ENCODE measurements at places on chromosomes 13 and 19.

- H3K36me3 ChIP-seq, result no peaks in the 10 kb centered on the region
- no peaks in the 10 kb centered on the region for H3K4me1 ChIP-seq
- H3K27me3 ChIP-seq, result no peaks in the 10 kb centered on the region
Measured at GRCh38 chr13:108669381-108669780, 40.0 kb downstream of the MYO16 start.

DNA sequence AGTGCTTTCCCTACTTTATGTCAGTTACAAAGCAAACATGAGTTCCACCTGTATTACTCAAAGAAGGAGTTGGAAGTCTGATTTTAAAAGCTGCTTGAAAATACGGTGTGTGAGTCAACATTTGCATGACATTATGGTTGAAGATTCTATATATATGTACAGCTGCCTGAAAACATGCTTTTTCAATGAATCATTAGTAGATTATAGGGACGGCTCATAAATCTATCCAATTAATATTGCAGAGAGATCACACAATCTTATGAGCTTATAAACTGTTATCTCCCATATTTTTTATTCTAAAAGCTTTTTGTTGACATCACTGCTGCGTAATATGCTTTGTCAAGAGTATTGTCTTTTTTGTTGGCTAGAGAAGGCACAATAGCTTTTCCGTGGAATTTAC is 873.8 kb downstream of the SLITRK6 start:
- H3K27ac ChIP-seq, result no peak overlapping the region
- no peaks in the 10 kb centered on the region for H3K4me1 ChIP-seq
- no peak for DNase-seq
- no peaks in the 10 kb centered on the region for H3K36me3 ChIP-seq
- H3K4me3 ChIP-seq, result no peak overlapping the region

- H3K27me3 ChIP-seq, result peaks cover 24% of the 10 kb centered on the region
- no peak overlapping the region for H3K4me3 ChIP-seq
- no peaks in the 10 kb centered on the region for H3K36me3 ChIP-seq
Measured at GRCh38 chr13:97057176-97057575, 62.9 kb upstream of the OXGR1 start.

DNA sequence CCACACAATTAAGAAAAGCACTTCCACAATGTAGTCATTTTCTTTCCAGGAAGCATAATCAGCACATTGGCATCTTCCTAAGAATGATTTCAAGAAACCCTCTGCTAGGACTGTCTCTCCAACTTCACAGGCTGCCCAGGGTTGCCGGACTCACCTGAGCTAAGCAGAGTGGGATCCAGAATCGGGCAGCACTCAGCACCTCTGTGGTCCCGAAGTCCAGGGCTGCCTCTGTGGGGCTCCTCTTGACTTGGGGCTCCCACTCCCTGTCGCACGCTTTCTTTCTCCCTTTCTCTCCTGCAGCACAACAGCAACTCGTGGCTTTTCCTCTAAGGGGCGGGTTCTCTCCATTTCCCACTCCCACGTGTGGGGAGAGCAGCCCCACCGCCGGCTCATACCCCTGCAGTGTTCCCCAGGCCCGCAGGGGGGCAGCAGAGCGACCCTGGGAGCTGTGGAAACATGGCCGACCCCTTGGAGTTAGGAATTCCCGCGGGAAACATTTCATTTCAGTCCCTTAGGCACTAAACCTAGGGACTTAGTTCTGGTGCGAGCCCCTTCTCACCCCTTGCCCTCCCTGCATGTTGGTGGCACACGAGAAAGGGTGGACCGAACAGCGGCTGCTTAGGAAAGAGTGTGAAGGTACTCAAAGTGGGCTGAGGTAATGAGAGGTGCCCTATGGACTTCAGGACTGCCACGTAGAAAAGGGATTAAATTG is at the start of gene TMEM272:
Gene TMEM272 (minus strand): TSS at position 316 of the 712 bp plus-strand sequence. CDS start 6,647 bp downstream, outside the sequence.
- peak within 1 kb of the TSS; percentile 60 for H3K4me3 ChIP-seq
- H3K4me1 ChIP-seq, result peaks cover 12% of the 10 kb centered on the region
- H3K27me3 ChIP-seq, result peaks cover 4% of the 10 kb centered on the region
- no peaks in the 10 kb centered on the region for H3K36me3 ChIP-seq
- peak; percentile 70 for DNase-seq
- no peak within 1 kb of the TSS for H3K27ac ChIP-seq

- no peak overlapping the region for H3K4me3 ChIP-seq
- no peak for DNase-seq
- peaks cover 39% of the 10 kb centered on the region for H3K4me1 ChIP-seq
- H3K36me3 ChIP-seq, result peaks cover 52% of the 10 kb centered on the region
- H3K27ac ChIP-seq, result no peak overlapping the region
- no peaks in the 10 kb centered on the region for H3K27me3 ChIP-seq
Measured at GRCh38 chr19:57807541-57807940, 7.2 kb downstream of the ZNF552 start.

GRCh38 chr13:23673354-23673753 is 103.1 kb downstream of the TNFRSF19 start:
- no peak overlapping the region for H3K4me3 ChIP-seq
- no peaks in the 10 kb centered on the region for H3K36me3 ChIP-seq
- H3K27me3 ChIP-seq, result peaks cover 11% of the 10 kb centered on the region
- no peaks in the 10 kb centered on the region for H3K4me1 ChIP-seq
- no peak for DNase-seq

- H3K27me3 ChIP-seq, result no peaks in the 10 kb centered on the region
- H3K4me1 ChIP-seq, result no peaks in the 10 kb centered on the region
- H3K4me3 ChIP-seq, result no peak overlapping the region
- DNase-seq, result no peak
Measured at GRCh38 chr19:4933528-4933927, 24.2 kb downstream of the UHRF1 start.

DNA sequence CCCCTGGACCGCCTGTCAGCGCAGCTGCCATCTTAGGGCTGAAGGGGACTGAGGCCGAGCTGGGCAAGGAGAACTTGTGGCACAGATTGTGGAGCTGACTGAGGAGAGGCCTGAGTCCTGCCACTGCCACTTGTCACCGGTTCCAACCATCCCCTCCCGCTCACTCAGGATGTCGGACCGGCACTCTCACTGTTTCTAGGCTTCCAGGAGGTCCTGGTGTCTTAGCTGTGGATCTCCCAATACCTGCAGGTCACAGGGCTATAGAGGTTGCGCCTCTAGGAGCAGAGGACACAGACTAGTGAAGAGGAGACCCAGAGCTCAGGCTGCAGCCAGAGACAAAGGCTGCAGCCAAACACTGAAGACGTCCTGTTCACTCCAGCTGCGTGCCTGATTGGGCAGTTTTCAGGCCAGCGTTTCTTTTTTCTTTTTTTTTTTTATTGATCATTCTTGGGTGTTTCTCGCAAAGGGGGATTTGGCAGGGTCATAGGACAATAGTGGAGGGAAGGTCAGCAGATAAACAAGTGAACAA is 15.3 kb upstream of the ZNF486 start:
- no peaks in the 10 kb centered on the region for H3K4me1 ChIP-seq
- no peaks in the 10 kb centered on the region for H3K36me3 ChIP-seq
- H3K27me3 ChIP-seq, result no peaks in the 10 kb centered on the region
- no peak overlapping the region for H3K4me3 ChIP-seq
- no peak overlapping the region for H3K27ac ChIP-seq

DNA sequence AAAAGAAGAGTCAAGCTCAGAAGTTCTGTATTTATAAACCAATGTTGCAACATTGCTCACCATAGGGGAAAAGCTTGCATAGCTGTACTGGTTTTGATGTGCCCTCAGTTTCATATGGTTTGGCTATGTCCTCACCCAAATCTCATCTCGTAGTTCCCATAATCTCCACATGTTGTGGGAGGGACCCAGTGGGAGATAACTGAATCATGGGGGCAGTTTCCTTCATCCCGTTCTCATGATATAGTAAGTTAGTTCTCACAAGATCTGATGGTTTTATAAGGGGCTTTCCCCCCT is 73.9 kb downstream of the TNFRSF19 start:
- H3K36me3 ChIP-seq, result no peaks in the 10 kb centered on the region
- no peak for DNase-seq
- no peak overlapping the region for H3K4me3 ChIP-seq
- no peaks in the 10 kb centered on the region for H3K4me1 ChIP-seq
- H3K27me3 ChIP-seq, result peaks cover 10% of the 10 kb centered on the region

DNA sequence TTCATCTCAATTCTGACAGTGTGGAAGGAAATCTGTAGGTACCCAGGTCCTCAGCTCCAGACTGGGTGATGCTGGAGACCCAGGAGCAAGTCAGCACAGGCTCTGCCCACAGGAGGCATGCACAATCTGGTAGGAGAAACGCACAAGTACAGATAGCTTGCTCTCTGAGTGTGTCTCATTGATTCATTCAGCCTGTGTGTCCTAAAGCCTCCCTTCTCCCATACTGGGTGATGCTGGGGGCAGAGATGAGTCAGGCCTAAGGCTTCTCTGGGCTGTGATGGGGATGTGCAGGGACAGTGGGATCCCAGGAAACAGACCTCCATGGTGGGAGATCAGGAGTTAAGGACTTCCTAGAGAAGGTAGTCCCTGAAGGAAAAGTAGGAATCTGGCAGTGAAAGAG is 6.8 kb downstream of the ZNF526 start:
- no peak for DNase-seq
- no peaks in the 10 kb centered on the region for H3K27me3 ChIP-seq
- no peak overlapping the region for H3K4me3 ChIP-seq
- H3K4me1 ChIP-seq, result peaks cover 32% of the 10 kb centered on the region
- H3K36me3 ChIP-seq, result peaks cover 53% of the 10 kb centered on the region
- peak overlapping the region; percentile 46 for H3K27ac ChIP-seq

- H3K4me1 ChIP-seq, result no peaks in the 10 kb centered on the region
- no peaks in the 10 kb centered on the region for H3K27me3 ChIP-seq
- no peak overlapping the region for H3K4me3 ChIP-seq
- no peaks in the 10 kb centered on the region for H3K36me3 ChIP-seq
- no peak for DNase-seq
Measured at GRCh38 chr13:92354583-92354982, 872.0 kb upstream of the GPC6 start.

DNA sequence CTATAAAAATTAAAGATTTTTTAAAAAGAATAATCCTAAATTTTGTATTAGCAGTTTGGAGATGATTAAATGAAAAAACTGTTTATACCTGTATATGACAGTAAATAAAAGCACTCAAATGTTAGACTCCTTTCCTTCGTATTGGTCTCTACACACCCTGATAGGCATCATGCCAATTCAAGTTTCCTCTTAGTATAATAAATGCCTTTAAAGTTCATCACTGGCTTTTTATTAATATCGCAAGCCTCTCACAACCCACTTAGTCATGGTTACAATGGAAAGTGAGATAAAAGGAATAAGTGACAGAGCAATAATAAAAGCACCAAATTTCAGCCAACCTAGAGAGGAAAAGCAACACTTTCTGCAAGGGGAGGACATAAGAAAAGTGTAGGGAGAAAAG is 102.2 kb downstream of the PIBF1 start:
- H3K36me3 ChIP-seq, result peaks cover 10% of the 10 kb centered on the region
- H3K27me3 ChIP-seq, result no peaks in the 10 kb centered on the region
- H3K27ac ChIP-seq, result no peak overlapping the region
- no peaks in the 10 kb centered on the region for H3K4me1 ChIP-seq
- H3K4me3 ChIP-seq, result no peak overlapping the region

GRCh38 chr19:40144151-40144550 is 47.1 kb upstream of the MAP3K10 start:
- H3K4me3 ChIP-seq, result peak overlapping the region; percentile 58
- H3K36me3 ChIP-seq, result no peaks in the 10 kb centered on the region
- peak overlapping the region; percentile 94 for H3K27ac ChIP-seq
- DNase-seq, result no peak
- peaks cover 43% of the 10 kb centered on the region for H3K4me1 ChIP-seq

- peaks cover 30% of the 10 kb centered on the region for H3K4me1 ChIP-seq
- no peak overlapping the region for H3K4me3 ChIP-seq
- no peaks in the 10 kb centered on the region for H3K27me3 ChIP-seq
- no peak for DNase-seq
- peaks cover 34% of the 10 kb centered on the region for H3K36me3 ChIP-seq
Measured at GRCh38 chr13:77225946-77226345, 100.9 kb downstream of the MYCBP2 start.

- no peak overlapping the region for H3K27ac ChIP-seq
- no peak for DNase-seq
- H3K36me3 ChIP-seq, result peaks cover 27% of the 10 kb centered on the region
- H3K4me1 ChIP-seq, result no peaks in the 10 kb centered on the region
Measured at GRCh38 chr19:51916167-51916566, 11.1 kb upstream of the ZNF613 start.

DNA sequence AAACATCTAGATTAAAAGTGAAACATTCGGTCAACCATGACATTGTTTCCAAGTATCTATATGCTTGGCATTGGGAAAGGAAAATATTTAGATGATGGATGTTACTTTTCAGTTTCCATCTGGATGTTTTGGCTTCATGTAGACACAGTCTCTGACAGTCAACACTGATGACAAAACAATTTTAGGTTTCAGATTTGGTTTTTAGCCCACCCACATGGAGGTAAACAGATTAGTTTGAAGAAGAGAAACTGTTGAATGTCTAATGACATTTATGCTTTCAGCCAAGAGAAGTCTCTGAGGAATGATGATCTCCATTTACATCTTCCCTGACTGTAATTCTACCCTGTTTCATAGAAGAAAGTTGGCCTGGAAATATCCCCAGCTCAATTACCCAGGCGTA is 379.1 kb downstream of the SLITRK6 start:
- no peaks in the 10 kb centered on the region for H3K27me3 ChIP-seq
- no peaks in the 10 kb centered on the region for H3K36me3 ChIP-seq
- DNase-seq, result no peak

GRCh38 chr13:19152403-19152802 is 29.2 kb downstream of the TUBA3C start:
- no peaks in the 10 kb centered on the region for H3K4me1 ChIP-seq
- no peaks in the 10 kb centered on the region for H3K36me3 ChIP-seq
- no peak overlapping the region for H3K4me3 ChIP-seq

All from activated CD8-positive, alpha-beta T cell treated with anti-CD3 and anti-CD28 coated beads for 36 hours (primary cell).